B cell (primary cell): ENCODE measurements at places on chromosomes 7 and 10. TPM values are rescaled to one million over a fixed set of nuclear protein-coding genes. Genes with fewer than 3 reads are reported as not detected.

The CDH23 gene
- 0.37 and 0.39 TPM in 2 replicates for total RNA-seq

The KIAA1217 gene
- total RNA-seq: 0.53 and 0.67 TPM in 2 replicates

The SLC18A3 gene
- not detected in 2 replicates for total RNA-seq

The SORBS1 gene
- total RNA-seq: 0.44 and 1.5 TPM in 2 replicates

The FAM237B gene
- not detected in 2 replicates for total RNA-seq

The EN2 gene
- not detected in 2 replicates for total RNA-seq

The MTURN gene
- total RNA-seq: 13.9 and 16.5 TPM in 2 replicates

The UFSP1 gene
- total RNA-seq: 3.9 and 4.3 TPM in 2 replicates

The AKR1C8 gene
- not detected in 2 replicates for total RNA-seq

The ADAP1 gene
- total RNA-seq: 12.9 and 15.6 TPM in 2 replicates

The OLAH gene
- not detected in 2 replicates for total RNA-seq

The GET4 gene
- 62.8 and 65.5 TPM in 2 replicates for total RNA-seq

The TAS2R3 gene
- 8.6 and 9.5 TPM in 2 replicates for total RNA-seq

The SKIDA1 gene
- total RNA-seq: 0.10 TPM in 1 of 2 replicates, not detected in the other

The SFXN4 gene
- total RNA-seq: 8.4 and 9.8 TPM in 2 replicates

The CYP2W1 gene
- not detected in 2 replicates for total RNA-seq

DNA sequence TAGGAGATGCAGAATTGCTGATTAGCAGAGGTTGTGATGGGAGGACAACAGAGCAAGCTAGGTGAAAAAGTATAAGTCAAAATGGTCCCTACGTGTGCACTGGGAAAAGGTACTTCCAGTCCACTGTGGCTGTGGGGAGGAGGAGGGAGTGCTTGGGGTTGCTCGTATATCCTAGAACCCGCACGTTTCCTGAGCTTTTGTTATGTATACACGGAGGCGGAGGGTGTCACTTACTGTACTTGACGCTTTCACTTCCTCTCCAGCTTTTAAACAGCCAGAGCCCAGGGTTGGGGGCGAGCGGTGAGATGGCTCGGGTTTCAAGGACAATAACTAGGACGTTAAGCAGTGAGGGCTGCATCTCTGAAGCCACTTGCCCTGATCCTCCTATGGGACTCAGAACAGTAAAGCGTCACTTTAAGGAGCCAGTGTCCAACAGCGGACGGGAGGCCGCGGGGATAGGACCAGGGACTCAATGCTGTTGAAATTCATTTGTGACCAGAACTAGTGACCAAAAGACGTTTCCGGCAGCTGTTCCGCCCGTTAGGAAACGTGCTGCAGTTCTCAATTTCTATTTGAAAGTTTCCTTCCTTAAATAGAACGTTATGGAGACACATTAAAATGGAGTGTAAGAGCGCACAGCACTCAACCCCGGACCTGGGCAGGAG lies 985 bp upstream of the ETV1 start:
- H3K4me3 ChIP-seq: peak overlapping the region; percentile 5
- H3K36me3 ChIP-seq: no peaks in the 10 kb centered on the region
- peaks cover 28% of the 10 kb centered on the region for H3K4me1 ChIP-seq
- DNase-seq: peak; percentile 27
- H3K27me3 ChIP-seq: peaks cover 20% of the 10 kb centered on the region

GRCh38 chr10:24255881-24256311 lies 47.0 kb downstream of the KIAA1217 start:
- no peaks in the 10 kb centered on the region for H3K4me1 ChIP-seq
- no peaks in the 10 kb centered on the region for H3K36me3 ChIP-seq
- no peaks in the 10 kb centered on the region for H3K27me3 ChIP-seq
- no peak overlapping the region for H3K4me3 ChIP-seq

DNA sequence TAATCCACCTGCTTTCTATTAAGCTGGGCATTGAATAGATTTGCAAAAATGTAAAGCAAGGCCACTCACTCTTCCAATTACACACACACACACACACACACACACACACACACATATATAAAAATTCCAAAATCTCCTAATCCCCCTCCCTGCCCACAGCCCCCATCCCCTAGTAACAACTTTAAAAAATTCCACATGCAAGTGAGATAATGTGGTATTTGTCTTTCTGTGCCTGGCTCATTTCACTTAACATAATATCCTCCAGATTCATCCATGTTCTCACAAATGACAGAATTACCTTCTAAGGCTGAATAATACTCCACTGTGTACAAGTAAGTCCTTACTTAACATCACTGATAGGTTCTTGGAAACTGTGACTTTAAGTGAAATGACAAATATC lies 24.2 kb downstream of the SH2D4B start:
- no peak overlapping the region for H3K4me3 ChIP-seq
- DNase-seq: no peak
- no peaks in the 10 kb centered on the region for H3K4me1 ChIP-seq
- no peaks in the 10 kb centered on the region for H3K36me3 ChIP-seq

- no peaks in the 10 kb centered on the region for H3K36me3 ChIP-seq
- no peak overlapping the region for H3K4me3 ChIP-seq
- no peaks in the 10 kb centered on the region for H3K27me3 ChIP-seq
- H3K4me1 ChIP-seq: peaks cover 19% of the 10 kb centered on the region
- no peak for DNase-seq
- H3K27ac ChIP-seq: no peak overlapping the region
These were observed 98.3 kb downstream of the KCNMA1 start for GRCh38 chr10:77539147-77539935.

- no peak overlapping the region for H3K27ac ChIP-seq
- no peaks in the 10 kb centered on the region for H3K4me1 ChIP-seq
- no peaks in the 10 kb centered on the region for H3K36me3 ChIP-seq
- H3K4me3 ChIP-seq: no peak overlapping the region
- no peak for DNase-seq
These were observed 91.3 kb downstream of the PPP1R17 start for GRCh38 chr7:31778296-31778695.

- H3K27ac ChIP-seq: no peak overlapping the region
- H3K4me1 ChIP-seq: no peaks in the 10 kb centered on the region
- H3K36me3 ChIP-seq: no peaks in the 10 kb centered on the region
- no peak for DNase-seq
These were observed 175.7 kb upstream of the MEOX2 start for GRCh38 chr7:15862016-15862780.

- H3K36me3 ChIP-seq: no peaks in the 10 kb centered on the region
- H3K27me3 ChIP-seq: no peaks in the 10 kb centered on the region
- H3K27ac ChIP-seq: no peak overlapping the region
- peak overlapping the region; percentile 66 for H3K4me3 ChIP-seq
- no peak for DNase-seq
- peaks cover 14% of the 10 kb centered on the region for H3K4me1 ChIP-seq
These were observed 1.3 kb upstream of the SCD start for GRCh38 chr10:100345570-100346330.

- H3K4me1 ChIP-seq: no peaks in the 10 kb centered on the region
- H3K27me3 ChIP-seq: no peaks in the 10 kb centered on the region
- no peaks in the 10 kb centered on the region for H3K36me3 ChIP-seq
These were observed 970 bp downstream of the TAS2R60 start for GRCh38 chr7:143444063-143444782.

DNA sequence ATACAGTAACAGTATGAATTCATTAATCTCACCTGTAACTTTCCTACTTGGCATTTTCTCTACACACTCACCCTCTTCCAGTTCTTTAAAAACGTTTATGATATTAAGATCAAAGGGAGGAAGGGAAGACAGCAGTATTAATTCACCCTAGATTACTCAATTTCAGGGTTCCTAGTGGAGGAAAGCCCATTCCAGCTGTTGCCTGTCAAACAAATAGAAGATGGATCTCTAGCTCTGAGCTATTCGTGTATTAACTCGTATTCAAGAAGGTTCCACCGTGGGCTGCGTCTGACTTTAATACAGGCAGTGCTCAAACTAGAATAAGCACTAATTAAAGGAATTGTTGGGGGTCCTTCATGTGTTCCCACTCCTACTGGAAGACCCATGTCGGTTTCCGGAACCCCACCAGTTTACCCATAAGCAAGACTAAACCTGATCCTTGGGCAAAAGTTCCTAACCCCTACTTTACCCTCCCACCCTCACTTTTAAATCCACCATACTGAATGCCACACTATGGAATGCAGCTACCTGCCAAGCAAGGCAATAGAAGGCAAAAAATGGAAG lies 2.1 kb downstream of the NANOS1 start:
- peaks cover 2% of the 10 kb centered on the region for H3K36me3 ChIP-seq
- peaks cover 5% of the 10 kb centered on the region for H3K27me3 ChIP-seq
- no peak overlapping the region for H3K27ac ChIP-seq
- no peak for DNase-seq

DNA sequence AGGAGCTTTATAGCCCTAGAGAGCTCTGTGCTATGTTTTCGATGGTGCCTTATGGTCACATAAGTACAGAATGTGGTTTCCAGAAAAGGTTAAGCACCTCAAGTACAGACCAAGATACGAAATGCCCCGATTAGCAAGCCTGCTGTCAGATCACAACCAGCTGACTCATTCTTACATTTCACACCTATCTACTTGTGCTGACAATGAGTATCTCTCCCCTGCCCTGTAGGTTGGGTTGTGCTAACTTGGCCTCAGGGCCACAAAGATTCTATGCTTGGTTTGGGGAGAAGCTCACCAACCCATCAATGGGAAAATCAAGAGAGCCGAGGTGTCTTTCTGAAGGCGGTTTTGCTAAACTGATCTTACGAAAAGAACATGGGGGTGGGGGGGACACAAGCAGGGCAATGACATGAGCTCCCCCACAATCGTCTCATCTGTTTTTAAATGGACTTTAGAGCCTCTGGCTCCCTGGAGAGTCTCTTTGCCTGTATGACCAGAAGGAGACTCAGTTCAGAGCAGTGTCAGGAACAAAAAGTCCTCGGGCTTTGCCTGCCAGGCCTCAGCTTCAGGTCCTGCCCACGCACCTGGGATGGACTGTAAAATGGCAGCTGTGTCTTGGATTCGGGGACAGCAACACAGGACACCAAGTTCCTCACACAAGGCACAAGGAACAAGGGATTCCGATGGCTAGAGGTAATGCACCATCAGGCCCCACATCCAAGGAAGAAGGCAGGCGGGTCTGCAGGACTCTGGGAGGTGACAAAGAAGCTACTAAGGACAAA lies 55.1 kb downstream of the FAM53B start:
- H3K27me3 ChIP-seq: no peaks in the 10 kb centered on the region
- peak overlapping the region; percentile 76 for H3K27ac ChIP-seq
- no peak for DNase-seq
- peaks cover 76% of the 10 kb centered on the region for H3K4me1 ChIP-seq

GRCh38 chr7:51428217-51428887 lies 111.7 kb upstream of the COBL start:
- H3K36me3 ChIP-seq: no peaks in the 10 kb centered on the region
- no peak overlapping the region for H3K4me3 ChIP-seq
- no peak for DNase-seq
- no peaks in the 10 kb centered on the region for H3K27me3 ChIP-seq
- no peak overlapping the region for H3K27ac ChIP-seq

- H3K27me3 ChIP-seq: no peaks in the 10 kb centered on the region
- peaks cover 4% of the 10 kb centered on the region for H3K4me1 ChIP-seq
- peaks cover 4% of the 10 kb centered on the region for H3K36me3 ChIP-seq
- H3K27ac ChIP-seq: no peak overlapping the region
- no peak for DNase-seq
- H3K4me3 ChIP-seq: no peak overlapping the region
These were observed 76.8 kb upstream of the RPA3 start for GRCh38 chr7:7795203-7795602.

DNA sequence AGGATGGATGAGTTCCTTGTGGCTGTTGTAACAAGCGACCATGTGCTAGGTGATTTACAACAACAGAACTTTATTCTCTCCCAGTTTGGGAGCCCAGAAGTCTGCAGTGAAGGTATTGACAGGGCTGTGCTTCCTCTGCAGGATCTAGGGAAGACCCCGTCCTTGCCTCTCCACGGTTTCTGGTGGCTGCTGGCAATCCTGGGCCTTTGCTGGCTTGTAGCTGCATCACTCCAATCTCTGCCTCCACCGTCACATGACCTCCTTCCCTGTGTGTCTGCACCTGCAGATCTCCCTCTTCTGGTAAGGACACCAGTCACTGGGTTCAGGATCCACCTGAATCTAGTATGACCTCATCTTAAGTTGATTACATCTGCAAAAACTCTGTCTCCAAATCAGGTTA lies 115.6 kb downstream of the GLRX3 start:
- no peak overlapping the region for H3K4me3 ChIP-seq
- no peak for DNase-seq
- H3K36me3 ChIP-seq: no peaks in the 10 kb centered on the region
- H3K27me3 ChIP-seq: no peaks in the 10 kb centered on the region
- H3K4me1 ChIP-seq: no peaks in the 10 kb centered on the region

DNA sequence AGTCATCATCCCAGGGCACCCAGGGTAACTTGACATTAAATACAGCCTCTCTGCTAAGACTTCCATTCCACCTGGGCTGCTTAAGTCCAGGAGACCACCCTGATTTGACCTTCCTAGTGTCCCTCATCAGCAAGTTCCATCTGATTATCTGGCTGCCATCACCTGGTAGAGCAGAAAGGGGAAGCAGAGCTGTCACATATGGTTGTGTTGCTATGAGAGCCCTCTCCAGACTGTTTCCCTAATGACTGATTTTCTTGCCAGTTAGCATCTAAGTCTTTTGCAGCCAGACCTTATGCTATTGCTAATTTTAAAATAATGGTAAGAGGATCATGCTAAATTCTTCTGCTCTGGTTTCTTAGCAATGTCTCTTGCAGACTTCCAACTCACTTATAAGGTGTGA lies 38.7 kb downstream of the KCNH2 start:
- H3K4me1 ChIP-seq: peaks cover 9% of the 10 kb centered on the region
- H3K36me3 ChIP-seq: no peaks in the 10 kb centered on the region
- DNase-seq: no peak
- H3K27ac ChIP-seq: no peak overlapping the region

DNA sequence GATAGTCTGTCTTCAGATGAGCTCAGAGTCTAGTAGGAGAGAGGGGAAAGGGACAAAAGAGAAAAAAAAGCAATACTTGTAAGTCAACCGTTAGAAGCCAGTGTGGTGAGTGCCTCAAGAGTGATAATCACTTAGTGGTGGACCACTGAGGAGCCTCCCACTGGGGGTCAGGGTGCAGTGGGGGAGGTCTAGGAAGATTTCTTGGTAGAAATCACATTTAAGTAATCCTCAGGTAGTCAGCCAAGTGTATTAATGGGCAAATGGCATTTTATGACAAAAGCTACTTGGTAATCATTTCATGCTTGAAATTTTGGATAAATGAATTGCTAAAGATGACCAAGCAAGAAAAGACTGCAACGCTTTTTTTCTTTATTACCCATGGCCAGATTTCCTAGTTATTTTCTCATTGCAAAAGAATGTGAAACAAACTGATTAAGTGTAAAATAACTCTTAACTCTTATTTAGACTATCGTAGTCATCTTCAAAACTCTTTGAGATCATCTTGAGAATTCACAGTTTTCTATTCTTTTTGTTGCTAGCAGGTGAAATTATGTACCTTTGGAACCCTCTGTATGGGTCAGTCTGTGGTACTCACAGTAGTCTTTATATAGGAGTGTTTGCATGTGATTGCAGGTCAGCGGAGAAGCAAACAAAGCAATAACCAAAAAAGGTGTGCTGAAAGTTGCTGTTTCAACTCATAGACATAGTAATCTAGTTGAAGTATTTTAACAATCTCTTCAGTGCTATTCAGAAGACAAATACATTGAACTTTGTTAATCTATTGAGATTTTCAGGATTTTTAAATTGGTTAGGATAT lies 63.9 kb downstream of the PPP1R9A start:
- no peak overlapping the region for H3K27ac ChIP-seq
- no peaks in the 10 kb centered on the region for H3K36me3 ChIP-seq
- H3K4me1 ChIP-seq: no peaks in the 10 kb centered on the region
- H3K4me3 ChIP-seq: no peak overlapping the region
